ENCODE measurements at places on chromosomes 2 and 18.

GRCh38 chr2:37666772-37667171, 4.7 kb downstream of the CDC42EP3 start:
- DNase-seq = no peak

GRCh38 chr2:197234671-197235191, 75.8 kb downstream of the ANKRD44 start:
- DNase-seq = no peak

DNA sequence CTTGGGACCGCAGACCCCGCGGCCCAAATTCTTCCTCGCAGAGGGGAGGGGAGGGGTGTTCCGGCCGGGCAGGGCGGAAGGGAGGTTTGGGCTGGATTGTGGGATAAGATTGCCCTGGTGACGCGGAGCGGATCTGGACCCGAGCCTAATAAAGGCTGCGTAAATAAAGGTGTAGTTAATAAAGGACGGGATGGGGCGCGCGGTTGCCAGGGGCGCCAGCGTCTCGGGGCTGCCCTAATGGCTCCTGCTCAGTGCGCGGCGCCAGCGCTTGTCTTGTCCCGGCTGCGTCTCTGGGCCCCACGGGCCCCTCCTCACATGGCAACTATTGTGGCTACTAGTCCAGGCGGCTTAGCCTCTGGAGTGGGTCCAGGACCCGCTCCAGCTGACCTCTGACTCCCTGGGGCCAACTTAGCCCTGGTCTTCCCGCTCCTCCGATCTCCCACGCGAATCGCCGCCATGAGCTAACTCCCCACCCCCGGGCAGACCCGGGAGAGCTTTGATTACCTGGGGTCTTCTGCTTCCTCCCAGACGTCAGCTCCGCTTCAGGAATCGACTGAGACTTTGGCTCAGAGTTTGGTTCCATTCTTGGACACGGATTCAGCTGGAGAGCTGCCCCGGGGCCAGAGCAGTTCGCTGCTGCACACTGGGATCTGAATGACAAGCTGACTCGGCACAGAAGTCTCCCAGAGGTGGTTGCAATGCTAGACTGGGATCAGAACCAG, 36.5 kb downstream of the SLC25A52 start:
- DNase-seq = no peak

- no peak for DNase-seq
Measured at GRCh38 chr2:191264647-191265081, 19.5 kb downstream of the MYO1B start.

DNA sequence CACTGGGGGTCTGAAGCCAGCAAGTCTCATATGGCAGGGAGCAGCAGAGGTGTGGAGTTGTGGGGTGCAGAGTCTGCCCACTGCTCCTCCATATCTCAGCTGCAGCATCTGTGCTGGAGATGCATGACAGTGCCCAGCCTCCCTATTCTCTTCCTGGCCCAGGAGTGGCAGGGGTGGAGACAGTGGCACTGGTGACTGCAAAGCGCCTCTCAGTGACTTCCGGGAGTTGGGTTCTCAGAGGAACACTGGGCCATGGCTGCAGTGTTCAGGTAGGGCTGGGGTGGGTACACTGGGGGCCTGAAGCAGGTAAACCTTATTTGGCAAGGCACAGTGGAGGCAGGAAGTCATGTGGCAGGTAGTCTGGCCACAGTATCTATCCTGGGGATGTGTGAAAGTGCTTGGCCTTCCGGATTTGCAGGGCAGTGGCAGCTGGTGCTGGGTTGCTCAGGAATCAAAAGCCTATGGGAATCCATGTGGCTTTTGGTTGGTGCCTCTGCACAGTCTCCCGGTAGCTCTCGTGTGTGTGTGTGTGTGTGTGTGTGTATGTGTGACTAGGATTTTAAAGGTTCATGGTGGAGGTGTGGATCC, 60.3 kb upstream of the THUMPD2 start:
- DNase-seq = no peak

DNA sequence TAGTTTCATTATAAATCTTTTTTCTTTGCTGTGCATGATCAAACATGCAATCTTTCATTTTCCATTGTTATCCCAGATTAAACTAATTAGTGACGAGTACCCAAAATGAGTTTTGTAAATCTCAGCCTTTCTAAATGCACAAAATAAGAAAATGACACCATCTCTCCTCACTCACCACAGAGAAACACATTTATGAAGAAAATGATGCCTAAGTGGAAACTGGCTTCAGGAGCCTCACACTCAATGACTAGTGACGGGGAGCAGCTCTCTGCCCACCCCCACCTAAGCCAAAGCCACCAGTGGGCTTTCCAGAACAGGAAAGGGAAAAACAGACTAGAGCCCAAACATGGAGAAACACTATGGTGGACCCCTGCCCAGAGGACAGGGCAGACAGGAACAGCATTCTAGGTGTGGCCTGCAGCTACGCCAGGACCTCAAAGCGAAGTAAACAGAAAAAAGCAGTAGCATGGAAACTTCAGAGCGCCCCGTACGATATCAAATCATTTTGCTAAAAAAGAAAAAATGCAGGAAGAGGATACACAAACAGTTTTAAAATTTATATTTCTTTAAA, 113.5 kb downstream of the RBMS1 start:
- DNase-seq = no peak

GRCh38 chr2:118006326-118006725, 7.5 kb downstream of the CCDC93 start:
- no peak for DNase-seq

GRCh38 chr18:38602341-38602740, 1036.7 kb upstream of the CELF4 start:
- no peak for DNase-seq

Measured in NCI-H1694 (cell line).